NCI-H748 treated with DMSO at 0.1 percent for 48 hours (cell line): ENCODE measurements at places on chromosomes 7 and 10.

GRCh38 chr10:55550236-55550635, 749.2 kb upstream of the PCDH15 start:
- DNase-seq: no peak

- DNase-seq: no peak
Observed at GRCh38 chr10:68560943-68561864, 1.1 kb downstream of the TET1 start.

GRCh38 chr10:8057636-8058273, 3.3 kb downstream of the GATA3 start:
- DNase-seq: no peak

- no peak for DNase-seq
Observed at GRCh38 chr7:8490391-8491045, 57.1 kb downstream of the NXPH1 start.

DNA sequence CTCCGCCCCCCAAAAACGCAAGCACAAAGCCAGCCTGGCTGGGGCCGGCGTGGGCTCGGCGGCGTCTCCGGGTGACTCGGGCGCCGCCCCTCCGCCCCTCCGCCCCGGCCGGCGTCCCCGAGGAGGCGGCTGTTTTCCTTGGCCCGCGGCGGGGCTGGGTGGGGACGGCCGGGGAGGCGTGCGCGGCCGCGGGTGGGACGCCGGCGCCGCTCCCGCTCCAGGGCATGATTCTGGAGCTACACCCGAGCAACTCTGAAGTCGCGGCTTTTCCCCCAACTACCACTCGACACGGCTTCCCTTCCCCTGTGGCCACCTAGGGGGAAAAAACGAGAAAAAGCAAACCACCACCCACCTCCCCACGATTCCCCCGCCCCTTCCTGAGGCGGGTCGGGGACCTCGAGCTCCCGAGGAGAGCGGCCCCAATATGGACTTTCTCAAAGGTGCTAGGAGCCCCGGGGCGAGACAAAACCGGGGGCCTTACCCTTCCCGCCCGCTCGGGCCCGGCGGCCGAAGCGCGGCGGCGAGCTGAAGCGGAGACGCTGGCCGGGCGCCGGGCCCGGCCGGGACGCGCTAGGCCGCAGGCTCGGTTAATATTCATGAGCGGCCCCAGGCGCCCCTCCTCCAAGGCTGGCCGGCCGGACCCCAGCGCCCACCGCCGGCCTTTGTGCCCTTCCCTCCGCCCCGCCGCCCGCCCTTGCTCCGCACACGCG, 856 bp downstream of the ARHGAP21 start:
- DNase-seq: no peak

GRCh38 chr7:97835296-97836138, 36.7 kb downstream of the ASNS start:
- peak; percentile 74 for DNase-seq

DNA sequence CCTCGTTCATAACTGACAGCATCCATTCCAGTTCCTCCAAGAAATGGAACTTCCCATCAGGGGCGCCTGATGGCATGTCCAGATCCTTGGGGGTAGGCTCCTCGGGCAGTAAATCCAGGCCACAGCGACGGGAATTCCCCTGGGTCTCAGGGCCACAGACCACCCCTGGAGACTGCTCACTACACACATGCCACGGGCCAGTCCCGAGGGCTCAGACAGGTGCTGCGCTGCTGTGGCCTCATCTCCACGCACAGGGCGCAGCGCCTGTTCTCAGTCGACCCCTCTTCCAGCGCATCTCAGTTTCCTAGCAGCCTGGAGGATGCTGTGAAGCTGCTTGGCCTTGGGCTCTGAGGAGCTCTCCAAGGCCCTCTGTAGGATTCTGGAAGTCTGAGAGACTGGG, 473.5 kb upstream of the FOXK1 start:
- DNase-seq: no peak

GRCh38 chr7:47298636-47299035, 283.3 kb downstream of the TNS3 start:
- no peak for DNase-seq

GRCh38 chr7:89757910-89758309, 396.4 kb upstream of the STEAP1 start:
- DNase-seq: no peak

DNA sequence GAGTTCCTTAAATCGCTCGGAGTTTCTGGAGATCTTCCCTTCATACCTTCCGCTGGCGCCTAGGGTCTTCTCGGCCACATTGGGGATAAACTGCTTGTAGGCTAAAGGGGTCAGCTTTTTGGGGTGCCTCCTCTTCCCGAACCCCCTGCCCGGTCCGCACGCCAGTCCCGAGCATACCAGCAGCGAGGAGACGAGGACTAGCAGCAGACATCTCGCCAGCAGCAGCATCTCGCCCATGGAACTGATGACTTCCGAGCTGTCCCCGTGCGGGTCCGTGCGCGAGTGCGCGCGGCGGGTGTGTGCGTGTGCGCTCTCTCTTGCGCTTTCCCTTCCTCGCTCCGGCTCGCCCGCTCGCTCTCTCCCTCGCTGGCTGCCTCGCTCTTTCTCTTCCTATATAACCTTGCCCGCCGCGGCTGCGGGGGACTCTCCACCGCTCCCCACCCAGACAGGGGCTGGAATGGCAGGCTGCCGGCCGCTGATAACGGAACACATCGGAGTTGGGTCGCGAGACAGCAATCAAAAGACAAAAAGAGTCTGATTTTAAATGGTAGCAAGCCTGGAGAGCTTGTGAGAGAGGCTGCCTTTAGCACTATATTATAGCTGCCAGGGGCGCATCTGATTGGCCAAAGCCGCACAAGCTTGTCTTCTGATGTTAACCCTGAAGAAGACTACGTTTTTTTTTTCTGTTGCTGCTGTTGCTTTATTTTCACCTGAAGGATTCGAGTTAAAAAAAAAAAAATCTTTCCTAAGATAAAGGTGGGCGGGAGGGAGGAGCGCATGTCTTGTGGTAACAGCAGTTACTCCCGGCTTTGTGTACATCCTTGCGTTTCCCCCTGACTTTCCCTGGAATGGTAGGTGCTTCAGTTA, at the start of gene SHH:
Gene SHH, minus strand, starts transcription at position 569 of the 867 bp plus-strand sequence. Its CDS starts 341 bp downstream, at position 228.
- DNase-seq: peak; percentile 60

DNA sequence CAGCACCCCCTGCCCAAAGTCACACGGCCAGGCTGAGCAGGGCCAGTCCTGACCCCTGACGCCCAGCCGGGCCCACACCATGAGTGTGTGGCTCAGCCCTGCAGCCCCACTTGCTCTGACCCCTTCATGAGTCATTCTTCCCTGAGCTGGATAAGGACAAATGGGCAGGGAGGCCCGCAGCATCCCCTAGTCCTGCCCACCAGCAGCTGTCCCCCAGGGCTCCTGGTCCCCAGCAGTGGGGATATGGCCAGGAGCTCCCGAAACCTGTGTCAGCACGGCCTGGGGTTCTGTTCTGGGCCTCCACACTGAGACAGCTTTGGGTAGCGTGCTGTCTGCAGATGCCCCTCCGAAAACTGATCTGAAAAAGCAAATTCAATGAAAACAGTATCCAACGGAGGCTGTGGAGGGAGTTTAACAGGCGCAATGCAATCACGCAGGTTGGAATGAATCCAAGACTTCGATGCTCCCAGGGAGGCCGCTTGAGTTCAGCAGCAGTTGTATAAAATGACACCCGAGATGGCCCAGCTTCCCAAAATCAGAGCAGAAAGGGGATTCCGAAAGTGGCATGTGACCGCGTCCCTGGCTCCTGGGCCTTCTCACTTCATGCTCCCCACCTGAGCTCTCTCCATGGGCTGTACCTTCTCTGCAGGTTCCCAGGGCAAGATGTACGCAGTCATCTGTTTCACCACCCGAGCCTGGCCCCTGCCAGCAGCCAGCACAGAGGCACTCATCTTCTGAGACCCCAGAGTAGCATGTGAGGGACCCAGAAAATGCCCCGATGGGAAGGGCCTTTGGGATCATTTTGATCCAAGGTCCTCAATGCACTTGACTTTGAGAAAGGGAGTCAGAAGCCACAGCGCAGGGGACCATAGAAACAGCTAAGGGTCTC, 214.1 kb downstream of the USP6NL start:
- no peak for DNase-seq

GRCh38 chr10:117221156-117221711, 19.7 kb upstream of the SLC18A2 start:
- peak; percentile 27 for DNase-seq

DNA sequence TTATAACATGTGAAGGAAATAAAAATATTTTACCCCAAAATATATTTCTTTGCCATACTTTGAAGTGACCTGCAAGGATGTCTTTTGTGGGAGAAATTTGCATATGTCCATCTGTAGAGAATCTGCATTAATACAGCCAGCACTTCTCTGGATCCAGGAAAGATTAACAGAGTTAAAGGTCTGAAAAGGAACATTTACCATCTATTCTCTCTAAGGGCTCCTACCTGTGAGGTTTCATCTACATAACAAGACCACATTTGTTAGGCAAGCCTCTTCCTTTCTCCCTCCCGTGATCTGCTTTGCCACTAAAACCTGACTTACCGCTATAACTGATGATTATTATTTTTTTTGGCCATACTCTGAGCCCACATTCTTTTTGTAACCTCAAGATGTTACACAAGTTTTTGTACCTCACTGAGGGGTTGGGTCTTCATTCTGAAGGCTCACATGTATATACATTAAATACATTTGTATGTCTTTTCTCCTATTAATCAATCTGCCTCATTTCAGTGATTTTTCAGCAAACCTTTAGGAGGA, 129.4 kb downstream of the AKR1D1 start:
- no peak for DNase-seq
